ENCODE measurements at places on chromosomes 4 and X.
A peak's percentile ranks its signal among the peaks of the same experiment; 100 is the strongest.

DNA sequence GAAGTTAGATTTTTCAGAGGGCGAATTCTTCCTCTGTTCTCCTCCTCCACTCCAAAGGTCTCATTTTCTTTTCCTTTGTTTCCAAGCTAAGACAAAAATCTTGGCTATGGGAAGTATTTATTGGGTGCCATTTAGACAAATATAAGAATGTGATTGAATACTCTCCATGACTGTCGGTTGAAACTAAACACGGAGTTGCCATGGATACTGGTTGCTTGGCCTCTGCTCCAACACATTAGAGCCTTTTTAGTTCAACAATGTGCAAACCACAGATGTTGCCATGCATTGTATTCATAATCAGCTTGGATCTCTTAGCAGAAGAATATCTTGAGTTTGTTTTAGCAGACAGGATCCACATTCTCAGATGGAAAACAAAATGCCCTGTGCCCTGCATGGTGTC is 366.5 kb upstream of the LCORL start:
- no peak for DNase-seq

- no peak for DNase-seq
Measured at GRCh38 chr4:77434299-77435092, 171.1 kb upstream of the CXCL13 start.

DNA sequence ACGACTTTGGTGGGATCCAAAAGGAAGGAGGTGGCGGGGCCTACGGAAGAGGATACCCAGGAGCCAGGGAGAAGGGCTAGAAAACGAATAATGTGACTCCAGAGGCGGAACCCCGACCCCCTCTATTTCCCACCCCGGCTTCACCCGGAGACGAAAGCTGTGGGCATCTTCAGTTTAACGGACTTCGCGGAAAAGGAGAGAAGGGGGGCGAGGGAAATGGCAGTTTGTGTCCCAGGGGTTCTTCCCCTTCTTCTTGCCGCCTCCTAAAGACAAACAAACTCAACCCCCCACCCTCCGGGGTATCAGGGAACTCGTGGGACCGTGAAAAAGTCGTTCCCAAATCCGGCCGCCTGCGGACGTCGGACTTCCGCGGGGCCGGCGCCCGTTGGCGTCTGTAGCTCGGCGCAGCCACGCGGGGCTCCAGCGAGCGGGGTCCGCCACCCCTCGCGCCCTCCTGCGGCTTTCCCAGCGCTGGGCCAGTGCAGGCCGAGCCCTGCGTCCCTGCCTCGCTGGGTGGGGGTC is 3.6 kb upstream of the LEF1 start:
- DNase-seq, result no peak

DNA sequence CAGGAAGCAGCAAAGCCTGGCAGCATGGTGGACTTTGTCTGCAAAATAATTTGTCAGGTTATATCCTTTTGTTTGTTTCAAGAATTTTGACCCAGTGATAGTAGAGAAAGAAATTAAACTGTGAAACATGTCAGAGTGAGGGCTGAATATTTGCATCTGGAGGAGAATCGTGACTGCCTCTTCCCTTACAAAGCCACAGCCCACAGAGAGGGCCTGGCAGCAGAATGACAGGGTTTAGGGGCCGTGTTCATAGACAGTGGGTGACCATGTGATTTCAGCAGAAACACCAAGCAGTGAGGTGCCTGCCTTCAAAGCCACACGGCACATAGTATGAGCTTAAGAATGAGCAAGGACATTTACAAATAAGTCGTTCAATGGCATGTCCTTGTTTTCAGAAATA is 24.4 kb upstream of the PLAC8 start:
- no peak for DNase-seq

DNA sequence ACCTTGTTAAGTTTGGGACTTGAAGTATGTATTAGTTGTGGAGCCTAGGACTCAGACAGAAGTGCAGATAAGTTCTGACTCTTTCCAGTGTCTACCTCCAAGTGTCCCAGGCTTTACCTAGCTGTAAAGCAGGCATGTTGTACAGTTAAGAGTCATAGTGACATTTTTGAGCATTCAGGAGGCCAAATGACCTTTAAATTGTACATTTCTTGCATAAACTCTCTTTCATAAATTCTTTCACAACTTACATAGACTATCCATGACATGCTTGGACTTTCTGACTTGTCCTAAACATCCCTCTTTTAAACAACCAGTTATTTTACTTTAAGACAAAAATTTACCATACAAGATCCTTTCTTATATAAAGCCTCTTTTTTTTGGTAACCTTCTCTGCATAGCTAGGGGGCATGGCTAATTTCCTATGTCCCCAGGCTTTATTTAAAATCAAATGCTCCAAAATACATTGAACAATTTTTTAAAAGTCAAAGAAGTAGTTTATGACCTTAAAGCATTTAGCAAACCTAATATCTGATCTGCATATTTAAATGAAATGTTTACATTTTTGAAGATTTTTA is 40.1 kb upstream of the UGT8 start:
- DNase-seq, result no peak

GRCh38 chr4:149031399-149031798 is 589.2 kb upstream of the NR3C2 start:
- no peak for DNase-seq

GRCh38 chr4:610411-611261 is 14.7 kb upstream of the PDE6B start:
- no peak for DNase-seq

DNA sequence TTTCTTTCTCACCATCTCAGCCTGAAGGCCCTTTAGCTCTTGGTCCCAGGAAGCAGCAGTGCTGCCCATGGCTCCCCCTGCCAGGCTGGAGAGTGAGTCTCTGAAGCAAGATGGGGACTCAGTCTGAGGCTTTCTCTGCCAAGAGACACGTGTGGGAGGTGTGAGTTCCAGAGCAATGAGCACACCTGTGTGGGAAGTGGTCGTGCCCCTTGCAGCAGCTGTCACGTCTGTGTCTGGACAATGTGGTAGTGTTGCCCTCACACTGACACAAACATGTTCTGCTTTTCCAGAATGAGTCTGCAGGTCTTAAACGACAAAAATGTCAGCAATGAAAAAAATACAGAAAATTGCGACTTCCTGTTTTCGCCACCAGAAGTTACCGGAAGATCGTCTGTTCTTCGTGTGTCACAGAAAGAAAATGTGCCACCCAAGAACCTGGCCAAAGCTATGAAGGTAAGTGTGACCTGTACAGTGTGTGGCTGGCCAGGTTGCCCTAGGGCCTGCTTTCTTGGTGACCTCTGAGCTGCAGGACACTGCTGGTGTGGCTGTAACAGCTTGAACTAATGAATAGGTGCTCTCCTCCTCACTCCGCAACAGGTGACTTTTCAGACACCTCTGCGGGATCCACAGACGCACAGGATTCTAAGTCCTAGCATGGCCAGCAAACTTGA is 1.9 kb downstream of the TACC3 start:
- no peak for DNase-seq

- no peak for DNase-seq
Measured at GRCh38 chrX:72245461-72246089, 6.7 kb upstream of the ERCC6L start.

DNA sequence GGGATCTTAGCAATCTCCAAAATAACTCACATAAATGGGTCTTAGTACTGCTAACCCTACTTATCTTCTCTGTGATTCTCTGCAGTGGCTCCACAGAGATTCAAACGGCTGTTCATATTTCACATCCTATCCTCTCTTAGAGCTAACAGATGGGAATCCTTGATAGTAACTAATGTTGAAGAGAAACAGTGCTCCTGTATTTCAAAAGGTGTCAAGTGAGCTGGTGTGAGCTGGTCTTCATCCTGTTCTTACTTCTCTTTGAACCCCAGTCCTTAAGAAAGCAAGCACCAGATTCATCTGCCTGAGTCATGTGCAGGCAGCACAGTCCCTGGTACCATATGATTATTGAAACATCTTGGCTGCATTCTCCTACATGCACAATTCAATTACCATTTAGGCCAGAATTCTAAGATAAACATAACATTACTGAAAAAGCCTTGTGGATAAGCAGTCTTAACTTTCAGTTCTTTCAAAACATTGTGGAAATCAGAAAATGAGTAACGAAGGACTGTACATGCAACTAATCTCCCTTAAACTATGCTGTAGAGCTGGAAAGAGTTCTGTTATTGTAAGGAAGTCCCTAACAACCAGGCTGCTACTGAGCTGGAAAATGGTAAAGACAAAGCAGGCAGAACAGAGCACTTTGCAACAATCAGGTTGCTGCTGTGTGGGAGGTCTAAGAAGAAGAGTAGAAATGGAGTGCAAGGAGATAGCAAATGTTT is 153.1 kb downstream of the NPNT start:
- no peak for DNase-seq

GRCh38 chr4:95027905-95028618 is 270.3 kb downstream of the BMPR1B start:
- peak; percentile 20 for DNase-seq

DNA sequence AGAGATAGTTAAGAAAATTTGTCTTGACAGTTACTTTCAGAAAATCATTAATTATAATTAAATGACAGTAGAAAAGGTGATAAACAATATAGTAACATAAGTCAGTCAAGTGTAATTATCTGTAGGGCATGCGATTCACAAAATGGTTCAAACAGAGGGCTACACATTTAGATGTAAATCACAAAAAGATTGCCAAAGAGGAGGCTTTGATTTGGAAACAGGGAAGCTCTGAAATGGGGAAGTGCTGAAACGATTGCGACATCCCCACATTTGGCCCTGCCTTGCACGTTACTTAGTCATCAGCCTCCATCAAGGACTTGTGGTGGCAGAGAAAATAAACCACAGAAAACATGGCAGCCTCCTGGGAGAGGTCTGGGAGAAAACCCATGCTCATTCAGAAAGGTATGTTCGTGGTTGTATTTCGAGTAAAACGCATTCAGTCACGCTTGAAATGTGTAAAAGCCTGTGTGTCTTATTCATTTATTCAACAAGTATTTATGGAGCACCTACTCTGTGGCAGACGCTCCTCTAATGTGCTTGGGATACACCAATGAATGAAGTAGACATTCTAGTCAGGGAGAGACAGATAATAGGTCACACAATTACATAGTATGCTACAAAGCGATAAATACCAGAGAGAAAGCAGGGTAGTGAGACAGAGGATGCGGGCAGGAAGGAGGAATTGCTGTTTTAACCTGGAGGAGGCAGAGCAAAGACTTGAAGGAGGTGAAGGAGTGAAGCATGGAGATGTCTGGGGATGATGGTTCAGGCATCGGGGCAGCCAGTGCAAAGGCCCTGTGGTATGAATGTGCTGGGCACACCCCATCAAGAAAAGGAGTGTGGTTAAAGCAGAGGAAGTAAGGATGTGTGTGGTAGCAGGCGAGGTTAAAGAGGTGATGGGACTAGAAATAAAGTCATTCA is 7.8 kb downstream of the RBM47 start:
- no peak for DNase-seq

DNA sequence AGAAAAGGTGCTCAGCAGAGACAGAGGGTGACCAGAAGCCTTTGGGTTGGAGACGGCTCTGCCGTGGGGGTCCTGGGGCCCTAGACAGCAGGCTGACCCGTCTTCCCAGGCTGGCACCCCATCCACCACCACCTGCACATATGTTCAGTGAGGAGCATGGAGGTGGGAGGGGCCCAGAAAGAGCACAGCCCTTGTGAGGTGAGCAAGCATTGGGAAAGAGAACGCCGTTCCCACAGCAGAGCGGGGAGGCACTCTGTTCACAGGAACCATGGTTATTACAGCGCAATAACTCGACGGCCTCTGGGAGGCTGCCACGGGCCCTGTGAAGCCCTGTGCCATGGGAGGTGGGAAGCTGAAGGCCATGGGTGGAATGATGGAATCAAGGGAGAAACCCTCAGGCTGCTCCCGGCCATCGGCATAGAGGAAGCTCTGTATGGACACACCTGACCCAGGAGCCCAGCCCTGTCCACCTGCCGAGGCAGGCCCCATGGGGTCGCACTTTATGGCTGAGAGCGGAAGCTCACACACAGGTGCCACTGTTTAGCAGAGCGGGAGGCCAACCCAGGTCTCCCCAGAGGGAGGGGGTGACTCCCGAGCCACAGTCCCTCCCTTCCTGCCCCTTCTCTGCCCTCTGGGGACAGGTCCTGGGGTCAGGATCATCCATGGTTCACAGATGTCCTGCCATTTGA is 93.5 kb upstream of the AFAP1 start:
- DNase-seq, result no peak

GRCh38 chrX:16606142-16606720 is 43.7 kb upstream of the S100G start:
- no peak for DNase-seq

DNA sequence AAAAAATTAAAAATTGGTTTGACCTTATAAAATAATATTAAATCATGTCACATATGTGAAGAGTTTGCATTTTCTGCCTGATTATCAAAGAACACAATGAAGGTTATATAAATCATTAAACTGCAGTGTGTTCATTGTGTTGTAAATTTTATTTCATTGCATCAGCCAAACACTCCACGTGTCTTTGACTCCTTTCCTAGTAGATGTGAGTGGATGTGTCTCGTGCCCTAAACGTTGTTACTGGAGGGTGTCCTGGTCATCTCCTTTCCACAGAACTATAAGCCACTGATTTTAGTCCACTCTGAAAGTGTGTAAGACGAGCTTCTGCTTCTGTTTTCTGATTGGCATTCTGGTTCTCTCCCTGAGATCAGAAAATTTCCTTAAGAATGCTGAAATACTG is 127.3 kb downstream of the NDST4 start:
- no peak for DNase-seq

GRCh38 chrX:29858714-29859113 is 356.6 kb upstream of the MAGEB2 start:
- no peak for DNase-seq

DNA sequence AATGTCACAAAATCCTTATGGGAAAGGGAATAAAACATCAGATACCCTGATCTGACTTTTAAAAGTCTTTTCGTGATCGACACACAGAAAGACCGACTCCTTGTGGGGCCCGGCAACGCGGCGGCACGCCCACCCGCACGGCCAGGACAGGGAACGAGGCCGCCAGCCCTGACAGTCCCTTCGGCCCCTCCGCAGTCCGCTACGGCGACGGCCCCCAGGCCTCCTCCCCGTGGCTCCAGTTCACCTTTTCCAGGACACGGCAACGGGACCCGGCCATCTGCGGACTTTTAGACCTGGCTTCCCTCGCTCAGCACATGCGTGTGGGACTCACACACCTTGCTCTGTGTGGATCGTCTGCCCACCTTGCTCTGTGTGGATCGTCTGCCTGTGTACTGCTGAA is 33.6 kb upstream of the GTPBP6 start:
- no peak for DNase-seq

GRCh38 chr4:2977211-2978088 is 14.1 kb downstream of the GRK4 start:
- no peak for DNase-seq

DNA sequence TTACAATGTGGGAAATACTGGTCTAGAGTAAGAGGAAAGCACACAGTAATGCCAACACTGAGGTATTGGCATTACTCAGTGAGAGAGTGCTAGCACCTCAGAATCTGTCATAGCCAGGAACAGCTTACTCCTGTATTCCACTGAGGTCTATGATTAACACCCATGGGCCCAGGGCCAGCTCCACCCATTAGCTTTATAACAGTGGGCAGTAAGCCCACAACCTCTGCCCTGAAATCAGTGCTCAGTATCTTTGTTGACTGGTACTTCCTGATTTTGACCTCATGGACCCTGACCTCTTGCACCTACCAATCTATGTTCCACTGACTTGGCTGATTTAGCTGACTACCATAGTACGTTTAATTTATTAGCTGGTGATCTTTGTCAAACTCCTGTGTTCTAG is 56.1 kb downstream of the LANCL3 start:
- DNase-seq, result no peak
